Karpas-422 (cell line): ENCODE measurements at places on chromosomes 13 and 19.

DNA sequence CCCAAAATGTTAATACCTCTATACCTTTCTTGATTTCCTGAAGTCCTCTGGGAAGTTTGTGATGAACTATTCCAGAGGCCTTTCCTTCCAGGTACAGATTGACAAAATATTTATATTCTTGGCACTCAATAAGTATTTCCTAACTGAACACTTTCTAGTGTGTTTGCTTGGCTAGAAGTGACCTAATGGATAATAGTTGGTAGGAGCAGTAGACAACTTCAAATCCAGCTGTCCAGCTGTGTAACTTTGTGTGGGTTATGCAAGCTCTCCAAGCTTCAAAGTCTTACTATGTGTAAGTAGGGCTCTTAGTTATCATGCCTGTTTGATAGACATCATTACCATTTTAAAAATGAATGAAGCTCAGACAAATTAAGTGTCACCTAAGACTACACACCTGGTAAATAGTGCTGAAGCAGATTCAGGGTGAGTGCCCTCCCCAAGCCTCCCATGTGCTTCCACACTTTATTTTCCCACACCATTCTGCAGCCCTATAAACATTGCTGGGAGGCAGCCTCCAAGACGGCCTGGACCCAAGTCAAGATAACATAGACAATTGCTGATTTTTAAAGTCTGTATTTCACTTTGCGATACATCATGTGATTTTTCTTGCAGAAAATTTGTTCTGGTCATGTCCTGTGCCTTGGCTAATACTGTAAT, 196.6 kb downstream of the NALCN start:
- DNase-seq: no peak

GRCh38 chr19:2181633-2181997, 17.9 kb downstream of the DOT1L start:
- no peak for DNase-seq

DNA sequence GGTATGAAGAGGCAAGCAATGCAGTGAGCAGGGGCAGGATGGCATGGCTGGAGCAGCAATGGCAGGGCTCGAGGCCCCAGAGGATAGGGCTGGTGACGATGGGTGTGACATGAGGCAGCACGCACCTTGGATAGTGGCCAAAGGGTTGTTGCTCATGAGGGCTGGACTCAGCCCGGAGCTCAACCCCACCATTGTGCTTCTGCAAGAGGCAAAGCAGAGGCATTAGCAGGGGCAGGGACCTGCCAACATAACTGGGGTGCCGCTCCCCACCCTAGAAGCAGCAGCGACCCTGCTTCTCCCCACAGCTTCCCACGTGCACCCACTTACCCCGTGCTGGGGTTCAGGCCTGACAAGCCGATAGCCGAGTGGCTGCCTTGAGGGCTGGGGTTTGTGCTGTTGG, 15.8 kb downstream of the ZNF574 start:
- peak; percentile 41 for DNase-seq

DNA sequence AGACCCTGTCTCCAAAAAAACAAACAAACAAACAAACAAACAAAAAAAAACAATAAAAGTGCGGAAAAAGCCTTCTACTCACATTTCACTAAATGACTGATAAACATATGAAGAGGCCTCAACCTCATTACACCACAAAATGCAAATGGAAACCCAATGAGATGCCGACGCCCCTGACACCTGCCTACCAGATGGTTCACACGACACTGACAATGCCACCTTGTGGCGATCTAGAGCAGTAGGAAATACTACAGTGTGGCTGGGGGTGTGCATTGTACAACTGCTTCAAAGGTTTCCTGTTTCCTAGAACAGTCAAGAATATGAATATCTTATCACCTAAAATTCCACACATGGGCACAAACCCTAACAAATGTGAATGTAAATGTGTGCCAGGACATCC, 14.0 kb downstream of the SCGB2B2 start:
- DNase-seq: peak; percentile 83

GRCh38 chr19:52993342-52994178, 20.2 kb upstream of the ERVV-1 start:
- peak; percentile 90 for DNase-seq

DNA sequence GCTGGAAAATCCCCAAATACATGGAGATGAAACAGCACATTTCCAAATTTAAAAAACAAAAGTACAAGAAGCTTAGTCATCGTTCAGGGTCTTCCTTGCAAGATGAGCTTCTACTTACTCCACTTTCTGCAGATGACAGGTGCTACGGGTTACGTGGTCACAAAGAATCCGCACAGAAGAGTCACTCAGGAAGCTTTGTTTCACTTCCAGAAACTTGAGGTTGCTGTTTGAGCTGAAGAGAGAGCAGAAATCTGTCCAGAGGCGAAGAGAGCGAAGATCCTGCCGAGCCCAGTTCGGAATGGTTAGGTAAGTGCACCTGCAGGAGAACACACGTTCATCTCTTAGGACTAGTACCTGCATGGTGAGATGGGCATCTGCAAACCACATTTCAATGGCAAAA, 9.4 kb downstream of the NLRP7 start:
- no peak for DNase-seq

DNA sequence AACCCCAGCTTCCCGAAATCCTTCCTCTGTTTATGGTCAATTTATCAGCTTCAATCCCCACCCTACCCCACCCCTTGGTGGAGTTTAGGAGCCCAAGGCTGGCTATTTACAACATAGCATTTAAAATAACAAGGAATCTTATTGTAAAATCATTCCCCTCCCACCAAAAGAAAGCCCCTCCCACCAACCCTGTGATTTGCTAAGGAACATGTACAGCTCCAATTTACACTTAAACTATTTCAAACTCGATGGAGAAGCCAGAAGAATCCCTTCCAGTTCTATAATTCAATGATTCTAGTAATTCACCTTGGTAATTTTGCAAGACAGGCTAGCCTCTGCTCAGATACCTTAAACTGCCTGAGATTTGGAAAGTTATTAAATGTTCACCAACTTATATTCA, 3.0 kb downstream of the LATS2 start:
- DNase-seq: no peak

DNA sequence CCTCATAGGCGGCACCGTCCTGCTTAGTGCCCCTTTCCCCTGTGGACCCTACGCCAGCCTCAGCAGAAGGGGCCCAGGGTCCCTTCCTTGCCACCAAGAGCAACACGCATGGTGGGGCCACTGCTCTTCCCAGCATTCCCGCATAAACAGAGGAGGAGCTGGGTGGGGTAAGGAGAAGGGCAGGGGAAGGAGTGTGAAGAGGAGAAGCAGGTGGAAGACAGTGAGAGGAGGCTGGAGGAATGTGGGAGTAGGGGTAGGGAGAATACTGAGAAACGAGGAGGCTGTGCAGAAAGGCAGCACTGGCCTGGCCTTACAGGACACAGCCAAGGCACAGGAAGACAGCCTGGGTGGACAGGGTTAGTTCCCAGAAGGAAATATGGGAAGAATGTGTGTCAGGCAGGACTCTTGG, 43.9 kb downstream of the ZNF331 start:
- no peak for DNase-seq

DNA sequence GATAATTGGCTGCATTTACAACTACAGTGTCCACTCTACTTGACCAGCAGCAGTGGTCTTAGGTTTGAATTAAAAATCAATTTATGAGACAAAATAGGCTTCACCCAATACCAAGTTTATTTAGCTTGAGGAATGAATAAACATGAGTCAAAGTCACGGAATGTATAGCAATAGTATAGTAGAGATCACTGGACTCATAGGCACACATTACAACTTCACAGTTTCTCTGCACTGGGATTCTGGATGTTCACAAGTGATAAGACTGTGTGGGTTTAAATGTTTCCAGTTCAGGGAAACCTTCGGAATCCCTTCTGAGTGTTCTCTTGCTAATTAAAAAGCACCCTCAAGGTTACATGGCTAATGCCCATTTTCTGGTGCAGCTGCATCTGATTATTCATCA, 1064.9 kb downstream of the SLITRK5 start:
- DNase-seq: no peak

- DNase-seq: no peak
Measured at GRCh38 chr13:98785405-98785804, 32.9 kb upstream of the SLC15A1 start.

DNA sequence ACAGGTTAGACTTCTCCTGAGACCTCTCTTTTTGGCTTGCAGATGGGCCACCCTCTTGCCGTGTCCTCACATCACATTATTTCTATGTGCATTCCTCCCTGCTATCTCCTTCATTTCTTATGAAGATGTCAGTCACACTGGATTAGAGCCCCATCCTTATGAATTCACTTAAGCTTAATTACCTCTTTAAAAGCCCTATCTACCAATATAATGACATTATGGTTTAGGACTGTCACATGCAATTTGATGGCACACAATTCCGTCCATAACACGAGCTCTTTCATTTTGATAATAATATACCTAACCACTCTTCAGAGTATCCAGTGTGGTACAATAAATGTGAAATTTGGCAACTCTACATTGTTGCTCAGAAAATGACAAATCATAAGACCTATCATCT, 1037.3 kb downstream of the DIAPH3 start:
- DNase-seq: no peak

DNA sequence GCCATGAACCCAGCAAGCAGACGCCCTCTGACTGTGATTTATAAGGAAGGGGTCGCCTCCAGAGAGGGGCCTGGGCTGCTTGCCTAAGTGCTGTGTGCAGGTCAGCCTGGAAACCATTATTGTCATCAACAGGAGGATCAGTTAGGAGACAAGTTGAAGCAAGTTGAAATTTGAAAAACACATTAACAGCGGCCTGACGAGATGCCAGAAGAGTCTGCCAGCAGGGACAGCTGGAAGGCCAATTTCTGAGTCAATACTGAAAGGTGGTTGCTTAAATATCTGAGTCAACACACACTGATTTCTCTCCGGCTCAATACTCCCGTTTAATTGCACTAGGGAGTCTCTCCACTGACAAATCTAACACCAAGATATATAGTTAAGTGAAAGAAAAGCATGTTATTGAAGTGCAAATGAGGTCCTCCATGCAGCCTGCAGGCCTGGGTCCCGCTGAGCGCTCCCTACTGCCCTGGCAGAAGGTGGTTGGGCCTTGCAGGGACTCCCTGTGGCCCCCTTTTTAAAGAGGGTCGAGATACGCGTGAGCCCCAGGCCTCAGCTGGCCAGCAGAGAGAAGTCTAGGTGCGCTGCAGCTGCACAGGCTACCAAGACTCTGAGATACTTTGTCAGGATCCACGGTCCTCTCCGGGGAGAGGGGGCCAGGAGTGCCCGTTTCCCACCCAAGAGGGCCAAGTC, 91.1 kb downstream of the RNASEH2B start:
- no peak for DNase-seq

- DNase-seq: peak; percentile 35
Measured at GRCh38 chr13:36666477-36667229, 7.2 kb upstream of the SERTM1 start.

GRCh38 chr13:58341318-58341717, 709.8 kb downstream of the PCDH17 start:
- DNase-seq: no peak

DNA sequence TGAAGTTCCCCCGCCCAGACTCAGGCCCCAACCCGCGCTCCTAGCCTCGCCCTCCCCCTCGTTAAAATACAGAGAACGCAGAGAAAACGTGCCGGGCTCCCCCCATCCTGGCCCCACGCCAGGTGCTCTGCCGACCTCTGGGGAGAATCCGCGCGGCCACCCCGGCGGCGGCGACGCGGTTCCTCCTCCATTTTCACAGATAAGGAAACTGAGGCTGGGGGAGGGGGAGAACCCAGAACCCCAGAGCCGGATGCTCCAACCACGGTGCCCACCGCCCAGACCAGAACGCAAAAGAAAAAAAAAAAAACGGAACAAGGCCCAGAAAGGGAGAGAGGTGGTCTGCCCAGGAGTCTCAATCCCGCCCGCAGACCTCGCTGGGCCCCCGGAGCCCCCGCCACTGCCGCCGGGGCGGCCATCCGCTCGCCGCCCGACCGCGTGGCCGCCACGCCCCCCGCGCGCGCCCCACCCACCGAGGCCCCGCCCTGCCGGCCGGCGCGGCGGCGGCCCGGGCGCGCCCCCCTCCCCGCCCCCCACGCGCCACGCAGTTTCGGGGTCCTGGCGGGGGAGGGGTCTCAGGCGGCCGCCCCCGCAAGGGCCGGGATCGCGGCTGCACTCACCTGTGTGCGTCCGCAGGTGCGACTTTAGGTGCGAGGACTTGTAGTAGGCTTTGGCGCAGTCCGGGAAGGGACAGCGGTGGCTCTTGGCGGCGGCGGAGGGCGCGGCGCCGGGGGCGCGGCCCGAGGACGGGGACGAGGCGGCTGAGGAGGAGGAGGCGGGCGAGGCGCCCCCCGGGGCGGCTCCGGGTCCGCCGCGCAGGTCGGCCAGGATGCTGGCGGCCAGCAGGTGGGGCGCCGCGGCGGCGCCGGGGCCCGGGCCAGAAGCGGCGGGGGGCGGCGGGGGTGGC, 703 bp downstream of the KLF16 start:
- DNase-seq: peak; percentile 82
